NCI-H226 (cell line): ENCODE measurements at places on chromosomes 1 and 21.

- no peak for DNase-seq
Observed at GRCh38 chr1:221336126-221336525, 405.8 kb downstream of the DUSP10 start.

DNA sequence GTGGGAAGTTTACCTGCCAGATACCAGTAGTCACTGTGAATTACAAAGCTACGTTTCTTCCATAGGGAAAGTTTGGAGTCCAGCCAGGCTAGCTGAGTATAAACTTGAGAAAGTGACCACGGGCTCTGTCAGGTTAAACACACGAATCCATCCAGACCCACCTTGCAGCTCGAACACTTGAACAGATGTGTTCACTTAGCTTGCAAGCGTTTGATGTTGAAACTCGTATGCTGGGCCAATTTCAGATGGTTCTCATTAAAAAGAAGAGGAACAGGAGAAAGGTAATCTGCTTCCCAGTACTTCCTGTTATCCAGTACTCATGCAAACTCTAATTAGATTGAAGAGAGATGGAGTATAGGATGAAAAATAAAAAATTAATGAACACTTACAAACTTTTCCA, 636.4 kb downstream of the SMYD3 start:
- no peak for DNase-seq

DNA sequence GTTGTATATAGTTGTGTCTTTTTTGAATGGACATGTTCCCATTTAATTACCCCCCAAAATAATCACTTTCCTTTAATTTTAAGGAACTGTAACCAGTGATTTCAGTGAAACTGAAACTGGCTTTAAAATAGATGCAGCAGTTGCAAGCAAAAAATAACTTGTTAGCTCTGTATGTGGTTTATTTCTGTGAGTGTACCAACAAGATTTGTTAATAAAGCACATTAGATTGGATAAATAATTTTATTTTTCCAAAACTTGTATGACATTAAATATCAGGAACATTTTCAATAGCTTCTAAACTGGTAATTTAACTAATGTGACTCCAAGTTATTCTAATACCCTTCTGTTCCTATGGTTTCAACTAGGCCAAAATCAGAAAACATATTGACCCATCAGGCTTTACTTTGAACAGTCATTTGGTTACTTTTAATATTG, 184.3 kb upstream of the CACYBP start:
- DNase-seq, result no peak

DNA sequence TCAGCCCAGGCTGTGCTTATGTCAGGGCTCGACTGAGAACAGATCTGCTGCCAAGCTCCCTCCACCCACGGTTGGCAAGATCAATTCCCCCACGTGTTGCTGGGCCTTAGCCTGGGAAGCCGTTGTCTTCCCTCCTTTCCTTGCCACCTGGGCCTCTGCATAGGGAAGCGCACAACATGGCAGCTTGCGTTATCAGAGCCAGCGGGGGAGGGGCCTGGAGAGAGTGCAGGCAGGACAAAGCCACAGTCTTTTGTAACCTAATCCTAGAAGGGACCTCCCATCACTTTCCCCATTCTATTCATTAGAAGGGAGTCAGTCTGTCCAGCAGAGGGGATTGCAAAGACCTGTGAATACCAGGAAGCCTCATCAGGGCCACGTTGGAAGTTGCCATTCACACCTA, 17.0 kb upstream of the IGSF21 start:
- DNase-seq, result no peak

GRCh38 chr1:64516803-64517568, 47.1 kb downstream of the CACHD1 start:
- DNase-seq, result peak; percentile 35

DNA sequence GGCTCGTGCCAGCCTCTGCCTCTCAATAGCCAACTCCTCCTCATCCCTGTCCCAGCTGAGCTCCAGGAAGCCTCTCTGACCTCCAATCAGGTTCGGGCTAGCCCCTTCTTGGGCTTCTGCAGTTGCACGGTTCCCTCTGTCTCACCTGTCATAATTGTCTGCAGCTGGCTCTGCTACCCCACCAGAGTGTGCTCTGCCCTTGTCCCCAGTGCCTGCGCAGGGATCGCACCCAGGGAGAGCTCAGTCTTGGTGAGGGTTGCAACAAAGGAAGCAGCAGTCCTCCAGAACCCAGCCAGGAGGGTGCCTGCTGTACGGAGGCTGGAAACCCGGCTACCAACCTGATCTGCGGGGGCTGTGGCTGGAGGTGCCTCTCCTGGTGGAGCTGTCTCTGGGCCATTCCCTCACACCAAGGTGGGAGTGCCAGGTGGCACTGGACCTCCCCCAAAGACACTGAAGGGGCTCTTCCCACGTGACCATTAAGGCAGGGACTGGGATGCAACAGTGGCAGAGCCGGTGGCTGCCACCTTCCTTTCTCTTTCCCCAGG, 63.5 kb upstream of the DMRTB1 start:
- no peak for DNase-seq

DNA sequence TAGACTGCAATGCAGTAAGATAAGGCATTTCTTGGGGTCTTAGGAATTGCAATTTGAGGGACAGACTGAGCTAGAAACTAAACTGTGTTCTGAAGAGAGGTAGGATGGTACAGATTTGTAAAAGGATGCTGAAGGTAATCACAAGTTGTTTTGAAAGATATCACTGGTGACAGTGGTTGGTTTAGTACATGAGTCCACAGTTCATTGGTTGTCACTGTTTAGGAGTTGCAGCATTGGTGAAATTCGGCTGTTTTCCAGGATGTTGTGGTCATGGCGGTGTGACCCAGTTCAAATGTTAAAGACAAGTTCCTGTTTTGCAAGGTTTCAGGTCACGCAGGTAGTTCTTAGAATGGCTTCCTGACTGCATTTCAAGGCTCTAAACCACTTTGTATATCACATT, 292.8 kb upstream of the B3GALT2 start:
- no peak for DNase-seq

DNA sequence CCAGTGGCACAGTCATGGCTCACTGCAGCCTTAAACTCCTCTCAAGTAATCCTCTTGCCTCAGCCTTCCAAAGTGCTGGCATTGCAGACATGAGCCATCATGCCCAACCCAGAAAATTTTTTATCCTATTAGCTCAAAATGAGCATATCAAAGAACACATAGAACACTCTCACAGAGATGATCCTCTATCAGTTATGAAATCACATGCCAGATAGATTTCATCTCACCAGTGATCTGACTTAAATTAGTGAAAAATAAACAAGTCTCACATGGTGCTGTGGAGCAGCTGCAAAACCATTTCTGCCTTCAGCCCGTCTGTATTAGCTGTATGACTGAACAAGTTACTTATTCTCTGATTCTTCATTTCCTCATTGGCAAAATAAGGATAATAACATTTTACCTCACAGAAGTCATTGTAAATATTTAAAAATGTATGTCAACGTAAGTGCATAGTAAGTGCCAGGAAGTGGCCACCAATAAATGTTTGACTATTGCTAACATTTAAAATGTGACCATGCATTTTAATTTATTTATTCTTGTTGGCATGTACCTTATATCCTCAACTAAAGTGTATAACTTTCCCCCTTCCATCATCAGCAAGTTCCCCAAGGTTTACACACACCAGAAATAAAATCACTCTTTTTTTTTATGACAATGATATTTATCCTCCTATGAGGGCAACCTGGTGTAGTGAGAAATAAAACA, 29.0 kb upstream of the SLC19A2 start:
- no peak for DNase-seq

DNA sequence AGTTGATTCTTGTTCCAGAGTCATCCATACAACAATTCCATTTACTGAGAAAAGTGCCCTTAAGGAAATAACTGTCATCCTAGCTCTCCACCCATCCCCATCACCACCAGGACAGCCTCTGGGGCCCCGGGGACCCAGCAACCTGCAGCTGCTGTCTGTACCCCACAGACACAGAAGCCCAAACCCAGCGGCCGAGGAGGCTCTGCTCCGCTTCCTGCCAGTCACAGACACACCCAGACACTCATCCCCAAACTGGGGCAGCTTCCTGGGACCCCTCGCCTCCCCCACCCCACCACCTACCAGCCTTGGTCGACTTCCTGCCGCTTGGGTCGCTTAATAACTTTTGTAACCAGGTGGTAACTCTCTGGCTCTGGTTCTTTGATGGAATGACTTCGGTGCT, 121.6 kb upstream of the SLC25A33 start:
- no peak for DNase-seq

DNA sequence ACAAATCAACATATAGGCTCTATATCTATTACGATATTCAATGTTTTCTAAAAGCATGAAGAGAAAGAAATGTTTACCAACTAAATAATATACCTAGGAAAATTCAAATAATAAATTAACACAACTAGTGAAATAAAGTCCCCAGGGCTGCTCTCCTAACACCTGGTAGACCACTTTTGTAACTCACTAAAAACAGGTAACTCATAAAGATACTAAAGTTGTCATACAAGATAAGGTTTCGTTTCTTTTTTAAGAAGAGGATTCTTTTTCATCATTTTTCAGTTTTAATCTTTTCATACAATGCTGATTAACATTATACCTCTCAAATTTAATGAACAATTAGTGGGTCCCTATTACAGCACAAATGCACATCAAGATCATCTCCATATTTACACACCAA, 99.0 kb downstream of the ZZZ3 start:
- no peak for DNase-seq

- no peak for DNase-seq
Observed at GRCh38 chr1:1889090-1889750, 1.7 kb downstream of the GNB1 start.
